ENCODE measurements at places on chromosomes 11 and 22. TPM values are rescaled to one million over a fixed set of nuclear protein-coding genes. Genes with fewer than 3 reads are reported as not detected.

NPAS4 gene
- total RNA-seq: not detected

DNA sequence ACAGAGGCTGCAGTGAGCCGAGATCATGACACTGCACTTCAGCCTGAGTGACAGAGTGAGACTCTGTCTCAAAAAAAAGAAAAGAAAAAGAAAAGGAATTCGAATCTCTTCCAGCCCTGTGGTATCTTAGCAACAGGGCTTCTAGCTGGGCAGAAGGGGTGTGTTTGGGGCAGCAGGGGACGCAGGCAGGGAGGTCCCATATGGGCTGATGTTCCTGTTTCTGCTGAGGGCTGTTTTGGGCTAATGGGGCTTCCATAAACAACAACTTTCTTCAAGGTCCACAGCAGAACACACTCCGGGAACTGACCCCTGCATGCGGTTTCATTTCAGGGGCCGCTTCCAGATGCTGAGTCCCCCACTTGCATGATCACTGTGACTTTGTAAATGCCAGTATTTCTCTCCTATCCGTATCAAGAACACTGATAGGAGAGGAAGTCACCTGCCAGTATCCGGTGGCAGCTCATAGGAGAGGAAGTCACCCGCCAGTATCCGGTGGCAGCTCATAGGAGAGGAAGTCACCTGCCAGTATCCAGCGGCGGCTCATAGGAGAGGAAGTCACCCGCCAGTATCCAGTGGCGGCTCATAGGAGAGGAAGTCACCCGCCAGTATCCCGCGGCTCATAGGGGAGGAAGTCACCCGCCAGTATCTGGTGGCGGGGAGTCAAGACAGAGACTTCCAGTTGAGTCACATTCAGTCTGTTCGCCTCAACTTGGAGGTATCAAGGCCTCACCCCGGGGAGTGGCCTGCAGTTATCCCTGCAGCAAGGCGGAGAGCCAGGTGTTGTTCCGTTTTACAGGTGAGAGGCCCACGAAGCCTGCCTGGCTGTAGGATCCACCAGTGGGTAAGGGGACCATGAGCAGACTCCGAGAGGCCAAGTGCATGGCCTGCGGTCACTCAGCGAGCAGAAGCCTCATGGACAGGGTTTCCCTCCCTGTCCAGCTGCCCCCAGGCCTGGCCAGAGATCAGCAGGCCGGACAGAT is 8.3 kb upstream of the FGF19 start:
- DNase-seq: no peak
- peaks cover 41% of the 10 kb centered on the region for H3K27me3 ChIP-seq
- no peaks in the 10 kb centered on the region for H3K4me1 ChIP-seq
- H3K36me3 ChIP-seq: no peaks in the 10 kb centered on the region

GRCh38 chr11:2549876-2550605 is 105.2 kb downstream of the KCNQ1 start:
- DNase-seq: peak; percentile 44
- no peaks in the 10 kb centered on the region for H3K36me3 ChIP-seq
- H3K27ac ChIP-seq: no peak overlapping the region

GRCh38 chr11:119107538-119108145 is 498 bp downstream of the C2CD2L start:
- peak overlapping the region; percentile 99 for H3K4me3 ChIP-seq
- peaks cover 49% of the 10 kb centered on the region for H3K4me1 ChIP-seq
- DNase-seq: peak; percentile 52
- peak overlapping the region; percentile 87 for H3K27ac ChIP-seq
- H3K36me3 ChIP-seq: peaks cover 29% of the 10 kb centered on the region

All from lower lobe of right lung (tissue), 2 donors.